Forelimb muscle (tissue), 1 donor: ENCODE measurements at places on chromosomes 16 and 17.
A peak's percentile ranks its signal among the peaks of the same experiment; 100 is the strongest.

- no peak for DNase-seq
These were observed 3.0 kb upstream of the PRSS22 start for GRCh38 chr16:2860826-2861567.

- no peak for DNase-seq
These were observed 42.9 kb downstream of the PRKCA start for GRCh38 chr17:66345264-66345663.

DNA sequence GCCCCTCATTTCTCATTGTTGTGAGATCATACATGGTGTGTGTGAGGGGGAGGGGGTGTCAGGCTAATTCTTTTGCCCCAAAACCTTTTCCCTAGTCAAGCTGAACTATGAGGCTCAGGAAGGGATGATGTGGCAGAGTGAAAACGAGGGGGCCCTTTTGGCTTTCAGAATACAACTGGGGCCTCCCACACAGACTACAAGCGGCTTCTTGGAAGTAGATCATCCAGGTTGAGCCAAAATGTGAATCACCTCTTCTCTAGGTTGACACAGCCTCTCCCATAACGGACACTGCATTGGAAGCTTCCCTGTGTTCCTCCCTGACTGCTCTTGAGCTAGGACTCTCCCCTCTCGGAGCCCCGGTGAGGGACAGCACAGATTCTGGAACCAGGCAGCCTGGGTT lies 2.3 kb upstream of the ALKBH5 start:
- DNase-seq: no peak

- no peak for DNase-seq
These were observed 5.0 kb upstream of the ARHGAP17 start for GRCh38 chr16:25020112-25020631.

GRCh38 chr17:28599311-28600184 lies 723 bp upstream of the SPAG5 start:
- peak; percentile 35 for DNase-seq

- DNase-seq: no peak
These were observed 363.9 kb upstream of the CDH5 start for GRCh38 chr16:66002601-66003000.

DNA sequence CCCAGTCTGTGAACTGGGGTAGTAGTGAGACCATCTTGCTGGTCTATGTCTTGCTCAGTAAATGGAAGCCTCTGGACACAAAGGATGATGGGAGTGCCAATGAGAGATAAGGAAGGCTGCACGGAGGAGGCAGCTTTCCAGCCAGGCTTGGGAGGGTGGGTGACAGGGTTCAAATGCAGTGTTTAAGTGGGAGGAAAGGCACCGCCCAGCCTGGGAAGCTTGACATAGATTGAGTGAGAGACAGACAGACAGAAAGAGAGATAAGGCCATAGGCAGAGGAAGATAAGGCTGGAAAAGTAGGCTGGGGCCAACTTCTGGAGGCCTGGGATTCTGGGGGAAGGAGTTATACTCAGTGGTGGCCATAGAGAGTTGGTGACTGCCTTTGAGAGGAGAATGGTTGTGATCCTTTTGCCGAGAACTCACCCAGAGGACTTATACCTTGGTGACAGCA lies 7.2 kb upstream of the COL1A1 start:
- no peak for DNase-seq

GRCh38 chr17:78883089-78883532 lies 19.9 kb downstream of the CEP295NL start:
- no peak for DNase-seq

GRCh38 chr17:1186214-1186820 lies 6.5 kb upstream of the ABR start:
- DNase-seq: no peak

GRCh38 chr16:83926726-83927397 lies 26.2 kb upstream of the OSGIN1 start:
- no peak for DNase-seq

DNA sequence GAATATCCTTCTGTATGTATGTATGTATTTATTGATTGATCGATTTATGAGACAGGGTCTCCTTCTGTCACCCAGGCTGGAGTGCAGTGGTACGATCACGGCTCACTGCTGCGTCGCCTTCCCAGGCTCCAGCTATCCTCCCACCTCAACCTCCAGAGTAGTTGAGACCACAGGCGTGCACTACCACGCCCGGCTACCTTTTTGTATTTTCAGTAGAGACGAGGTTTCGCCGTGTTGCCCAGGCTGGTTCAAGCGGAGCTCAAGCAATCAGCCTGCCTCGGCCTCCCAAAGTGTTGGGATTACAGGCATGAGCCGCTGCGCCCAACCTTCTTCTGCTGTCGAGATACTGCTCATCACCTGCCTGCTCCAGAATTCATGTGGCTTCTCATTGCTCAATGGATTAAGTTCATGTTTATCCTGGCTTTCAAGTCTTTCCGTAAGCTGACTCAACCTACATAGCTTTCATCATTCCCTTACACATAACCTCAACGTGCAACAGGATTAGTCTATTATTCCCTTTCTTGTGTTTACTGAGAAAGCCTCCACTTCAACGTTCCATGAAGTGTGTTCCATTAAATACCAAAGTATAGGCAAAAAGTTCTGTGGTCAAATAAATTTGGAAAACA lies 13.6 kb downstream of the TAC4 start:
- no peak for DNase-seq

- DNase-seq: no peak
These were observed 474.4 kb downstream of the SLC39A11 start for GRCh38 chr17:72618001-72618509.

GRCh38 chr17:72004011-72004427 lies 116.8 kb upstream of the SOX9 start:
- no peak for DNase-seq

GRCh38 chr17:28744972-28745785 lies 1.4 kb downstream of the TRAF4 start:
- DNase-seq: no peak

- DNase-seq: no peak
These were observed 27.9 kb downstream of the SMURF2 start for GRCh38 chr17:64634218-64634617.

DNA sequence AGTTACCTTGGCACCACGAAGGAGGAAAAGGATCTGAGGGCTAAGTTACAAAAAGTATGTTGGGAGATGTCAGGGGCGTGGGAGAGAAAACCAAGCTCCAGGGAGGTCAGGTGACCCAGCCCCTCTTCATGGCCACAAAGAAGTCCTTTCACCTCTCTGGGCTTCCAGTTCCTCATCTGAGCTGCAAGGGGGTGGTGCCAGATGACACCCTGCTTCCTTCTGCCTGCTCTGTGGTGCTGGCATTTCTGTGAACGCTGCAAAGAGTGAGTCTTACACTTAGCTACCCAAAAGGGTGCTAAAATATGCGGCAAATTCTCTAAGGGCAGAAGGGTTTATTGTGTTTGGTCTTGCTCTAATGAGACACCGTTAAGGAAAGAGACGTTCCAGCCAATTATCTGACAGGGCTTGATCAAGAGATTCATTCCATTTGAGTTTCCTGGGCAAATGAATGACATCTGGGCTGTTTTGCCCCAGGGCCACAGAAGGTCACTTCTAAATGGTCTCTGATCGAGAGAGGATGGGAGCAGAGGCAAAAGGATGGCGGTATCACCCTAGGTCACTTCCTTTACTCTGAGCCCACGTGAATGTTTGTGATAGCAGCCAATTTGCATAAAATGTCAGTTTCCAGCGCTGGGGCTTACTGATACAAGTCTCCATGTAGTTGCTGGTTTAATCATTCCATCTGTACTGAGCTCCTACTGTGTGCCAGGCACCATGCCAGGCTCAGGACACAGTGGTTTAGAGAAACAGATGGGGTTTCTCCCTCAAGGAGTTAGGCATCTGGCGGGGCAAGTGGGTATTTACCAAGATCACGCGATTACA lies 210.2 kb downstream of the KATNIP start:
- DNase-seq: no peak

DNA sequence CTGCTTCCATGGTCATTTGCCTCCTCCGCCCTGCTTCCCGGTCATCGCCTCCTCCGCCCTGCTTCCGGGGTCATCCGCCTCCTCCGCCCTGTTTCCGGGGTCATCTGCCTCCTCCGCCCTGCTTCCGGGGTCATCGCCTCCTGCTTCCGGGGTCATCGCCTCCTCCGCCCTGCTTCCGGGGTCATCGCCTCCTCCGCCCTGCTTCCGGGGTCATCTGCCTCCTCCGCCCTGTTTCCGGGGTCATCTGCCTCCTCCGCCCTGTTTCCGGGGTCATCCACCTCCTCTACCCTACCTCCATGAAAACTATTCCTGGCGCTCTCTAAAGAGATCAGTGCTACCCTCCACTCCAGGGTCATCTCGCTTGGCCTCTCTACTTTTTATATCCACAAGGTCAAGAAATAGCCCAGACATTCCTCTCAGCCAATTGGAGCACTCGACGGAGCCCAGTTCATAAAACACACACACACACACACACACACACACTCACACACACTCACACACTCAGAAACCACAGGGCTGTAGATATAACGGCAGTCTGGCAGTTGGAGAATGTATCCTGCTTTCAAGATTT lies 44.8 kb downstream of the TRARG1 start:
- DNase-seq: no peak

- no peak for DNase-seq
These were observed 22.2 kb upstream of the C17orf107 start for GRCh38 chr17:4877089-4877488.

- peak; percentile 69 for DNase-seq
These were observed at the start of gene ADCY9 for GRCh38 chr16:4116325-4117249. ADCY9 (minus strand) TSS chr16:4116442; CDS start chr16:4115442, 1,000 bp downstream.

DNA sequence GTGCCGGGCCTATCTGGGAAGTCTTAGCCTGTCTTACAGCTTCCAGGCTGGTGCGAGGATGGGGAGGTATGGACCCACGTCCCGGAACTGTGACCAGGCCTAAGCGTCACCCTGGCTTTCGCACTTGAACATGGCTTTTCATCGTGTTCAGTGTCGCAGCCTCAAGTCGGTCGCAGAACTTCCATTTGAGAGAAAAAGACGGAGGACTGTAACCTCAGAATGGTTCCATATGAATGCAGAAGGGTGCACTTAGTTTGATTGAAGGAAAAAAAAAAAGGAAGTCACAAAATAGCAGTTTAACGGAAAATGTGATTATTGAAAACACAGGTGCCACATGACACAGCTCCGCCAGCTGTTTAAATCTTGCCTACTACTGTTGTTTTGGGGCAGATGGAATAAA lies 30.2 kb upstream of the JPT2 start:
- no peak for DNase-seq
